Activated CD4-positive, CD25-positive, alpha-beta regulatory T cell (primary cell): ENCODE measurements at places on chromosomes 7 and 10.

GRCh38 chr7:157412021-157412443, 75.2 kb downstream of the DNAJB6 start:
- DNase-seq = no peak

GRCh38 chr10:89382757-89383156, 4.9 kb downstream of the IFIT1B start:
- no peak for DNase-seq

GRCh38 chr10:121597504-121598262, 561 bp downstream of the FGFR2 start:
- DNase-seq = no peak

- DNase-seq = no peak
Observed at GRCh38 chr10:44183667-44184632, 200.9 kb downstream of the CXCL12 start.

DNA sequence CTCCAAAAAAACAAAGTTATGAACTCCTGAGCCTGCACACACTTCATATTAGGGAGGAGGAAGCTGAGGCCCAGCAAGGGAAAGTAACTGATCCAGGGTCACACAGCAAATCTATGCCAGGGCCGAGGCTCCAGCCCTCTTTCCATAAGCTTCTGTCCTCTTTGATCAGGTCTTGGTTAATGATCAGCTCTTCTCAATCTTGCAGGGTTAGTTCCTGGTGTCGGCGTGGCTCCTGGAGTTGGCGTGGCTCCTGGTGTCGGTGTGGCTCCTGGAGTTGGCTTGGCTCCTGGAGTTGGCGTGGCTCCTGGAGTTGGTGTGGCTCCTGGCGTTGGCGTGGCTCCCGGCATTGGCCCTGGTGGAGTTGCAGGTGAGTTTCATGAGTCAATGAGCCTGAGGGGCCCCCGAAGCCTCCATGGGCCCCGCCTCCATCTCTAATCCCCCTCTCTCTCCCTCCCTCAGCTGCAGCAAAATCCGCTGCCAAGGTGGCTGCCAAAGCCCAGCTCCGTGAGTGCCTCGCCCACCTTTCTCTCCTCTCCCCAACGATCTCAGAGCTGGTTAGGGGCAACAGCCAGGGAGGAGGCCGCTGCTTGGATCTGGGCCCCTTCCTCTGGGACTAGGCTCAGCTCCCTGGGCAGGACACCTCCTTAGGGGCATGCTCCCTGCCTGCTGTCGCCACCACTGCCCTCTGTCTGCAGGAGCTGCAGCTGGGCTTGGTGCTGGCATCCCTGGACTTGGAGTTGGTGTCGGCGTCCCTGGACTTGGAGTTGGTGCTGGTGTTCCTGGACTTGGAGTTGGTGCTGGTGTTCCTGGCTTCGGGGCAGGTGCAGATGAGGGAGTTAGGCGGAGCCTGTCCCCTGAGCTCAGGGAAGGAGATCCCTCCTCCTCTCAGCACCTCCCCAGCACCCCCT, 23.7 kb upstream of the LIMK1 start:
- DNase-seq = no peak

- no peak for DNase-seq
Observed at GRCh38 chr10:23202779-23203178, 10.7 kb downstream of the PTF1A start.

DNA sequence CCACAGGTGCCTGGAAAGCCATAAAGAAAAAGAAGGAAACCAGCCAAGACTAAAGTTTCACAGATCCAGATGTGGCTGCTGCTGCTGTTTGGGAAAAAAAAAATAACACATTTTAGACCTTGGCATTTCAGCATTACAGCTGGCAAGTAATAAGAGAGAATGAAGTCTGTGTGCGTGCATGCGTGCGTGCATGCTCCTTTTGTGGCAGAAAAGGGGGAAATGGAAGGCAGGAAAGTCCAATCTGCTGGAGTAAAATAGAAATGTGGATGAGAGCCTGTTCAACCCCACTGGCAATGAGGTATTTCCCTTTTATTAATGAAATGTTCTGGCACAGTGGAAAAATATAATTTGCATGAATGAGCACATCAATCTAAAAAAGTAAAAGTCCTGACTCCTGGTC, 137.0 kb upstream of the SEMA3A start:
- DNase-seq = no peak

DNA sequence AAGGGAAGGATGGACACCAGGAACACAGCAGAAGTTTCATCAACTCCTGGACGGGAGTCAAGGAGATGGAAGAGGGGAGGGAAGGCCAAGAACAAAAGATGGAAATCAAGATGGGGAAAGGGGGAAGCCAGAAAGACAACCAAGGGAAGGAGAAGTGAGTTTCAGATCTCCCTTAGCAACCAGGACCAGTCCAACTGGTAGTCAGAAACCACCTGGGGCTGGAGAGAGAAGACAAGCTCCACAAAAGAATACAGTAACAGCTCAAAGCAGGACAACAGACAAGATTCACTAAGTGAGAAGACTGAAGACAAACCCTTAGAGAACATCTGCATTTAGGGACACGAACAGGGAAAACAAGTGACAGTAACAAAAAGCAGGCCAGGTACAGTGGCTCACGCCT, 30.6 kb downstream of the CDCA7L start:
- no peak for DNase-seq

- no peak for DNase-seq
Observed at GRCh38 chr10:124999433-125000365, 57.8 kb downstream of the ZRANB1 start.

DNA sequence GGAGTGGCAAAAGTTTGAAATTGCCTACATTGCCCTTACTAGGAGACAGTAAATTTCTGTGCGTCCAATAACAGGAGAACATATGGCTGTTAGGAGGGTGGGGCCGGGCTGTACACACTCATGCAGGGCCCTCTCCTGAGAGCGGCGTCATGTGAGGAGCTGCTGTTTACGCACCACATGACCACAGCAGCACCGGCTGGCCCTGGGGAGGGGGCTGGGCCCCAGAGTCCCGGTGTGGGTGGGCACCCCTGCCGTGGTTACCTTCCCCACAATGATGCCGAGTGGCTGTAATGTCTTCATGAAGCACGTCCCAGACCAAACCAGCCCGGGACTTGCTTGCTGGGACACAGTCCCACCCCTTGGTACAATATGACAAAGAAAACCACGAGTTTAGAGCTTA, 308.7 kb downstream of the DNAJB6 start:
- no peak for DNase-seq

- no peak for DNase-seq
Observed at GRCh38 chr10:49735848-49736563, 26.1 kb downstream of the OGDHL start.

- DNase-seq = no peak
Observed at GRCh38 chr7:36668750-36669149, 55.5 kb downstream of the AOAH start.

- no peak for DNase-seq
Observed at GRCh38 chr7:130013241-130013640, 37.9 kb downstream of the ZC3HC1 start.

DNA sequence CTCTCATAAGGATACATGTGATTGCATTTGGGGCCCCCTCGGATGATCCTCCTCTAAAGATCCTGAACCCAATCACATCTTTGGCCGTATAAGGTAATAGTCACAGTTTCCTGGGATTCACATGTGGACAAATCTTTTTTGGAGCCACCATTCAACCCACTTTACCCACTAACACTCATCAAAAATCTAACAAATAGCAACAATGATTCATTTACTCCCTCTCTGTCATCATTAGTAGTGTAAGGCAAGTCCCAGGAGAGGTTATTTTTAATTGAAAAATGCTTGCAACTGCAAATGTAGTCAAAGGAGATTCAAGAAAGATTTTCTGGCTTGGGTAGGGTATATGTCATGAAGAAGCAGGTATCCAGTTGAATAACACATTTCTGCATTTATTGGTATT, 9.9 kb upstream of the SMKR1 start:
- DNase-seq = no peak

DNA sequence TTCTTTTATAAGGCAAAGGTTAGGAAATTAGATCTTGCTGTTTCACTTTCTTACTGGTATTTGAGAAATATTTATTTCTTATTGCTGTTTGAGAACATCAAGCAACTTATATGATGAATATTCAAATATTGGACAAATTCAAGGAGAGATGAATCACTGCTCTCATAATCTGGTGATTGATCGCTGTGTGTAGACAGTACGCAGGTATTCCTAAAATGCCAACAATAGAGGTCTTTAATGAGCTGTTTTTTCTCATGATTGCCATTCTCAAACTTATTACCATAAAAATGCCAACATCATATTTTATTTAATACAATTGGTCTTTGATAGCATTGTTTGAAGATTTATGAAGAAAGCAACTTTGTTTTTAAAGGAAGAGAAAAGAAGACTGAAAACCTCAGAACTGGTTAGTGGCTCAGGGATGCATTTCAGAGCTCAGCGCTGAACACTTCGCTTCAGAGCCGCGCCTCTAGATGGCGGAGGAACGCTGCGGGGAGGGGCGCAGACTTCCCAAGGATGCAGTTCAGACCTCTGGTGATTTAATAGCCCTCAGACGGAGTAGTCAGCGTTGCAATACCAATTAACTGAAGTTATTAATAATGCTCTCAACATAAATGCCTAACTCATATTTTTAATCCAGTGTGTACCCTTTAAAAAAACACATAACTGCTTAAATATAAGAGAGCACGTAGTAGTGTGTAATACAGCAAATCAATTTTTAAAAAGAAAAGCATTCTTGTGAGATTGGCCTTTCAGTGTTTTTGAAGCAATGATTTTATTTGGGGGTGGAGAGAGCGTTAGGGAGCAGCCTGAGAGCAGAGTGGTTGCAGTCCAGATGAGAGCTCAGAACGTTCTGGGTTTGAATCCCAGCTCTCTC, 38.5 kb upstream of the STEAP4 start:
- no peak for DNase-seq

- DNase-seq = no peak
Observed at GRCh38 chr10:30070001-30070685, 10.8 kb upstream of the JCAD start.

DNA sequence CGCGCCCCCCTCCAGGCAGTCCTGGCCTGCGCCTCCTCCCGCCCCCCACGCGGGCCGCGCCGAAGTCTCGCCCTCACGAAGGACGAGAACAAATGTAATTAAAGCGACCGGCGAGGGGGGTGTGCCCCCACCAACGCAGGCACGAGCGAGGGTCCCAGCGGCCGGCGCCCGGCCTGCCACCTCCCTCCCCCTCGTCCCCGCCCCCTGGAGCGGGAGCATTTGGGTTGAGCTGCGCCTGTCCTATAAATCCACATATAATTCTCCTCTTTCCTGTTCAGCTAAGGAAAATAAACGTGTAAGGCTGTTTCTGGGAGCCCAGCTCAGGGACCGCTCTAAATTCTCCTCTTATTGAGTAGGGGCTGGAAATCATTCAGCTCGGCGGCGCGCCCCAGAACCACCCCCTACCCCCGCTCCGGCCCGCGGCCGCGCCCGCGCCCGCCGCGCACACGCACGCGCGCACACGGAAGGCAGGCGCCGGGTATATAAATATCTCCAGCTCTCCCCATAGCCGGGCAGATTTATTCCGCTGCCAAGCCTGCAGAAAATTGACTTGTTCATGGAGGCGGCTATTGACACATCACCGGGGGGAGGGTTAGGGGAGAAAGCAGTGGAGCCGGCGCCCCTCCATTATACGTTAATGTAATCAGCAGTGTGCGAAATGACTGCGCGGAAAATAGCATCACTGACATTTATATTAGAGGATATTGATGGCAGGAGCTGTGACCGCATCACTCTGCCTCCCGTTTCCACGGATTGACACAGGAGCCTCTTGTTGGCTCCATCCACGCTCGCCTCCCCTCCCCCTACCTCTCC, 61.6 kb upstream of the BTRC start:
- DNase-seq = no peak

DNA sequence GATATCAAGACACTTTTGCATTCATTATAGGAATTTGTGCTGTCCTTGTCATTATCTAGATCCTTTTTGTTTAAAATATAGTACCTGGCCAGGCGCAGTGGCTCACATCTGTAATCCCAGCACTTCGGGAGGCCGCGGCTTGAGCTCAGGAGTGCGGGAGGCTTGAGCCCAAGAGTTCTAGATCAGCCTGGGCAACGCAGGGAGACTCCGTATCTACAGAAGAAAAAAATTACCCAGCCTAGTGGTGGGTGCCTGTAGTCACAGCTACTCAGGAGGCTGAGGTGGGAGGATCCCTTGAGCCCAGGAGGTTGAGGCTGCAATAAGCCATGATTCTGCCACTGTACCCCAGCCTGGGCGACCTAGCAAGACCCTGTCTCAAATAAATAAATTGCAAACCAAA, 621 bp upstream of the MORN4 start:
- DNase-seq = no peak

GRCh38 chr7:83427884-83428283, 221.1 kb downstream of the SEMA3E start:
- no peak for DNase-seq

DNA sequence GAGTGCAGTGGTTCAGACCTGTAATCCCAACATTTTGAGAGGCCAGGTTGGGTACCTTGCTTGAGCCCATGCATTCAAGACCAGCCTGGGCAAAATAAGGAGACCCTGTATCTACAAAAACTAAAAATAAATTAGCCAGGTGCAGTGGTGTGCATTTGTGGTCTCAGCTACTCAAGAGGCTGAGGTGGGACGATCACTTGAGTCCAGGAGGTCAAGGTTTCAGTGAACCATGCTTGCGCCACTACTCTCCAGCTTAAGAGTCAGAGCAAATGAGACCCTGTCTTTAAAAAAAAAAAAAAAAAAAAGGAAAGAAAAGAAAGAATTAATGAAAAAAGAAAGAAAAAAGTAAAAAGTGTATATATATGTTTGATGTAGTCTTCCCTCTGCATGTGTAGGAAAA, 24.7 kb downstream of the MICU1 start:
- DNase-seq = no peak

DNA sequence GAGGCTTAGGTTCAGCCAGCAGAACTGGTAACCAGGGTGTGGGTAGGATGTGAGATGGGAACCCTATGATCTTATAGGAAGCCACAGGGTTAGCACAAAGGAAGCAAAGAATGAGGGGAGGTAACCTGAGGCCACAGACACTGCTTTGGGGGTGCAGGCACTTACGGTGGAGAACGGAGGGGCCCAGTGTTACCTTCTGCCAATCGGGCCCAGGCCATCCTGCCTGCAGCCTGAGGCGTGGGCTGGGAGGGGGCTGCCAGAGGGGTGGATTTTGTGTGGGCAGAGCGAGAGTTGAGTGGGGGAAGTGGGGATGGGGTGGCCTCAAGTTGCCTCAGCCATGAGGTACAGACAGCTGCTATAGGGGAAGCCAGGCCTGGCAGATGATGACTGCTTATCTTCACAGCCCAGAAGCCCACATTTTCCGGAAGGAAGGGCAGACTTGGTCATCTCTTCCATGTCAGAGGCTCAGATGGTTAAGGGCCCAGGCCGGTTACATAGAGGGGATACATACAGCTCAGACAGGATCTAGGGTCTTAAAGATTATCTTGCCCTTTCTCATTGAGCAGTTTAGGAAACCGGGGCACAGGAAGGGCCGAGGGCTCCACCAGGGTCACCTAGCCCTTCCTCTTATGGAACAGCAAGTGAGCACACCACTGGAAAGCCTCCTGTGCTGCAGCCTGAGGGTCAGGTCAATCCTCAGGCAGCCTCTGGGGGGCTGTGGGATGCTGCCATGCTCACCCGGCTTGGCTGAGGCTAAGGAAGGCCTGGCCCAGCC, 24.4 kb upstream of the VSIR start:
- no peak for DNase-seq

GRCh38 chr10:3783682-3784432, 1.2 kb downstream of the KLF6 start:
- no peak for DNase-seq

- no peak for DNase-seq
Observed at GRCh38 chr7:24702755-24703154, 54.5 kb downstream of the GSDME start.

GRCh38 chr10:133364645-133365431, 7.0 kb upstream of the FUOM start:
- no peak for DNase-seq

- no peak for DNase-seq
Observed at GRCh38 chr10:33216661-33217427, 117.6 kb downstream of the NRP1 start.
